Hepatic stellate cell (primary cell): ENCODE measurements at places on chromosomes 1 and 21.

GRCh38 chr1:230572121-230573105 lies 69.9 kb upstream of the COG2 start:
- no peak for DNase-seq

DNA sequence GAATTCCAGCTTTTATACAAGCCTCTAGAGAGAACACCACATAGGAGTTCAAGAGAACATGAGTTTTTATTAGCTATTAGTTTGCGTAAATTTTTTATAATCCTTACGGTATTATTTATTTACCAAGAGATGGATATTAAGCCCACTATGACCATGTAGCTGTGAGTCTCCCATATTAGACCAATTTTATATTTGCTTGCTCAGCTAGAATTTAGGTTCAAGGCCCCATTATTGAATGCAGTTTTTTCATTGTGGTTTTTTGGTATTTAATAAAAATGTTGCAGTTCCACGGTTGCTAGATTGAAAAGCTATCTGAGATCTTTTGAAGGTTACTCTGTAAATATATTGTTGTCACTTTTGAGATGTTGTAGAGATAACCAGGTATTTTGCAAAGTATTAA lies 2.9 kb downstream of the PPP1R8 start:
- DNase-seq, result no peak

DNA sequence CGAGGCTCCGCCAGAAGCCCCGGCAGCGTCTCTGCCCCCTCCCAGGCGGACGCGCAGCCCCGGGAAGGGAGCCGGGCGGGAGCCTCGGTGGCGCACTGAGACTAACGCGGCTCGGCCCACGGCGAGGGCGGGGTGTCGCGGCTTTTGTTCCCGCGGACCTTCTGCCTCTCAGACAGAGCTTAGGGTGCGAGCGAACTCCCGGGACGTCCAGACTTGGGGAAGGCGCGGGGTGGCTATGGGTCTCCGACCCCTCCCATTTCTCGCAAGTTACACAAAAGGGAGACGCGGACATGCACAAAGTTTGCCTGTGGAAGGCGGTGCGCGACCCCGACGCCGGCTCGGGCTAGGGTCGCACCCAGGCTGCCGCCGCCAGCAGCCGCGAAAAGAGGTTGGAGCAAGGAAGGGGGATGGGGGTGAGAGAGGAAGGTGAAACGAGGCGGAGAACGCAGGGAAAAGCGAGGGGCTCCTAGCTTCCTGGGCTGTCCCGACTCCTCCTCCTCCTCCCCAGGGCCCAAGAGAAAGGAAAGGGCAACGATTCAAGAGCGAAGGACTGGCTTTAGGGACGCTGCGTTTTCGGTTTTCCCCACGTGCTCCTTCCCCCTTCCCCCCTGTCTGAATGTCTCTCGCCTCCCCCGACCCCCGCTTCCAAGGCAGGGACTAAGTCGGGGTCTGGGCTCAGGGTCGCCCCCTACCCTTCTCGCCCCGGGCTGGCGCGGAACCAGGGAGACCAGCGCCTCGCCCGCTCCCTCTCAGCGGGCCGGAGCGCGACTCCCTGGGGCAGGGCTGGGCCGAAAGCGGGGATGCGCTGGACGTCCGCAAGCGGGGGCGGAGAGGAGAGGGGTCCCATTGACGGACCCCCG lies 729 bp downstream of the APP start:
- peak; percentile 76 for DNase-seq

DNA sequence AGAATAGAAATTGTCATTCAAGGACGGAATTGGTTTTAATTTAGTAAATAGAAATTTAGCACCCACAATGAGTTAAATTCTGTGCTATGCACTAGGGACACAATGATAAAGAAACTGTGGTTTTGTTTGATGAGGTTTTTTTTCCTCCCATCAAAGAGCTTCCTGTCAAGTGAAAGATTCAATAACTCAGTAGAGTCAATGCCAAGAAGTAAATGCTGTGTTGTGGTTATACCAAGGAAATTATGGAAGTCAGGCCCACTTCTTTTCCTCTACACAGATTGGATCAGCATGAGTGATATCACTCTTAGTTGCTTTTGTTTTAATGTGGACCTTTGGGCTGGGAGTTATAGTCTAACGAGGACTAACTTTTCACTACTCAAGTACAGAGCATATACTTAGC lies 1269.6 kb upstream of the ADGRL2 start:
- no peak for DNase-seq
